RPMI7951 (cell line): ENCODE measurements at places on chromosomes 13 and 19. TPM values are rescaled to one million over a fixed set of nuclear protein-coding genes. Genes with fewer than 3 reads are reported as not detected.

Gene MCEMP1
- total RNA-seq: not detected in 2 replicates

Gene C1QTNF9
- not detected in 2 replicates for total RNA-seq

Gene ATP4B
- total RNA-seq: not detected in 2 replicates

Gene SYNGR4
- total RNA-seq: not detected in 2 replicates

Gene ZNF560
- 3.1 and 4.2 TPM in 2 replicates for total RNA-seq

Gene TNFRSF19
- total RNA-seq: 39.2 and 44.5 TPM in 2 replicates

Gene MYADM
- 26.7 and 43.0 TPM in 2 replicates for total RNA-seq

Gene ZNF90
- total RNA-seq: 4.2 and 4.8 TPM in 2 replicates

Gene MYBPC2
- total RNA-seq: 0.10 TPM in 1 of 2 replicates, not detected in the other

Gene ELL
- total RNA-seq: 6.5 and 7.2 TPM in 2 replicates

Gene CYP2A6
- not detected in 2 replicates for total RNA-seq

Gene CEACAM4
- total RNA-seq: not detected in 2 replicates

Gene PRR36
- not detected in 2 replicates for total RNA-seq

Gene VMAC
- 1.4 and 1.5 TPM in 2 replicates for total RNA-seq

Gene CYP4F8
- total RNA-seq: not detected in 2 replicates

Gene KCNN4
- 71.6 and 126 TPM in 2 replicates for total RNA-seq

Gene CDC16
- total RNA-seq: 22.4 and 27.4 TPM in 2 replicates

Gene ZIM2
- total RNA-seq: 0.24 TPM in 1 of 2 replicates, not detected in the other

Gene EID2
- 17.1 and 19.0 TPM in 2 replicates for total RNA-seq

Gene BRME1
- total RNA-seq: 1.6 and 2.1 TPM in 2 replicates

Gene COL4A2
- total RNA-seq: 181 and 212 TPM in 2 replicates

Gene INSR
- 0.49 and 0.72 TPM in 2 replicates for total RNA-seq

Gene ICAM4
- total RNA-seq: 0.24 and 0.39 TPM in 2 replicates

Gene CCNA1
- total RNA-seq: 0.96 and 2.9 TPM in 2 replicates

Gene ZNF45
- total RNA-seq: 14.3 and 20.1 TPM in 2 replicates

Gene CACNA1A
- total RNA-seq: 0.12 and 0.49 TPM in 2 replicates

Gene AMH
- total RNA-seq: 0.48 TPM in 1 of 2 replicates, not detected in the other

Gene ZNF534
- total RNA-seq: not detected in 2 replicates
